ENCODE measurements at places on chromosomes 1 and 21. TPM values are rescaled to one million over a fixed set of nuclear protein-coding genes. Genes with fewer than 3 reads are reported as not detected.
A peak's percentile ranks its signal among the peaks of the same experiment; 100 is the strongest.

SPOCD1 gene
- total RNA-seq: not detected

DEPDC1 gene
- 28.7 TPM for total RNA-seq

DNA sequence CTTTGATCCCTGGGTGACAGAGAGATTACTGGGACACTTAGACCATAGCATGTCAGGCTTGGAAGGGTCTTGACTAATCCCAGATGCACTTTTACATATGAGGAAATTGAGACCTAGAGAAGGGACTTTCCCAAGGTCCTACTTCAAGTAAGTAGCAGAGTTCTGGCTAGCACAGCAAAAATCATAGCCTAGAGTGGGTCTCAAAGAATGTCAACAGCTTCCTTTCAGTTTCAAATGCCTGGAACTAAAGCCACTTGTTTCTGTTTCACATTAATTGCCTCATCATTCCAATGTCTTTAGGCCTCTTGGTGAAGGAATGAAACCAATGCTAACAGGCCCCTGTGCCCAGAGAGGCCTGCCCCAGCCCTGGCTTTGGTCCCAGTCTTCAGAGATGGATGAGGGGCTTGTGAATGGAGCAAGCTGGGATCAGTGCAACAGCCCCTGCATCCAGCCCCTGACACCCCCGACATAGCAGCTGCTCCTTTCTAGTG, 26.6 kb downstream of the ATF3 start:
- no peak for DNase-seq

- DNase-seq: no peak
Observed at GRCh38 chr1:112982853-112983536, 27.0 kb upstream of the SLC16A1 start.

DNA sequence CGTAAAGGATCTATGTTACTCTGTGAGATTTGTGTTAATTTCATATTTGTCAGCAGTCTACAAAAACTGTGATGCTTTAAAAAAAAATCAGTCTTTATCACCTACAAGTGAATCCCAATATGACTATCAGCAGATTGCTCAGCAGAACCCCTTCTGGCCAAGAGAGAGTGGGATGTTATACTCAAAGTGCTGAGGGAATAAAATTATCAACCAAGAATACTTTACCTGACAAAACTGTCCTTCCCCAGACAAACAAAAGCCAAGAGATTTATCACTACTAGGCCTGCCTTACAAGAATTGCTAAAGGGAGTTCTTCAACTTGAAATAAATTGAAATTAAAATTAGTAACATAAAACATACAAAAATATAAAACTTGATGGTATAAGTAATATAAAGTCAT, 105.2 kb downstream of the SLC35F3 start:
- DNase-seq: no peak

- DNase-seq: peak; percentile 42
Observed at GRCh38 chr1:155324717-155325602, 4.3 kb downstream of the RUSC1 start.

DNA sequence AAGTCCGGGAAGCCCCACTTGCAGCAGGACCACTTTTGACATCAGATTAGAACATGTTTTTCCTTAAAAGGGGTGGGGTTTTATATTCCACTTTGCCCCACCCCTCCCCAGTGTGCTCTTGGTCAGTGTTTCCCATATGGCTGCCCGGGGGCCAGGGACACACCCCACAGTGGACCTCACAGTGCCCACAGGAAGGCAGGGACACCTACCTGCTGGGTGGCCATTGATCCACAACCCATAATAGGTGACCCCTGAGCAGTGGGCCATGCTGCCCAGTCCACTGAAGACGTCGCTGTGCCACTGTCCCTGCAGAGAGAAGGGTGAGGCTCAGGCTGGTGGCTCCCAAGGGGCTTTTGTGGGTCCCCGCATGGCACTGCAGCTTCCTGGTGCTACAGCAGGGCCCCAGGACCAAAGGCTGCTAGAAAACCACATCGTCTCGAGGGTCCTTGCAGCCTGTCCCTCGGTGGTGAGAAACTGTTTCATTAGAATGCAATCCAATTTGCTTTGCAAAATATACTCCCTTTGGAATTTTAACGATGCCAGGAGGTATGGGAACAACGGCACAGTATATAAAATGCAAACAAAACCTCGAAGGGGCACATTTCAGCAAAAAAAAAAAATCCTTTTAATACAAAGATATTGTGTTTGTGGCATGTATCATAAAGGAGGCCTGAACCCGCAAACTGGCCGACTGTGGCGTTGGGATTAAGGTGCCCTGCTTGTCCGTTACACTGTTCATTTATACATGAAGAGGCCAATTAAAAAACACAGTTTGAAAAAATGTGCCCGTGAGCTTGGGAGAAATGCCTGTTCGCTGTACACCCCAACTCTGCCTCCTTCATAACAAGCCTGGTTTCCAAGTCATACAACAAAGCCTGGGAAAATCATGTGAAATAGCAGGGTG, 16.9 kb downstream of the MORN1 start:
- DNase-seq: no peak

- peak; percentile 90 for DNase-seq
Observed at GRCh38 chr1:116769561-116769977, 15.3 kb downstream of the CD2 start.

GRCh38 chr1:221759436-221759835, 17.5 kb upstream of the DUSP10 start:
- DNase-seq: no peak

GRCh38 chr1:166145499-166145898, 21.3 kb downstream of the FAM78B start:
- DNase-seq: no peak

GRCh38 chr1:46072975-46073374, 59.5 kb downstream of the PIK3R3 start:
- no peak for DNase-seq

DNA sequence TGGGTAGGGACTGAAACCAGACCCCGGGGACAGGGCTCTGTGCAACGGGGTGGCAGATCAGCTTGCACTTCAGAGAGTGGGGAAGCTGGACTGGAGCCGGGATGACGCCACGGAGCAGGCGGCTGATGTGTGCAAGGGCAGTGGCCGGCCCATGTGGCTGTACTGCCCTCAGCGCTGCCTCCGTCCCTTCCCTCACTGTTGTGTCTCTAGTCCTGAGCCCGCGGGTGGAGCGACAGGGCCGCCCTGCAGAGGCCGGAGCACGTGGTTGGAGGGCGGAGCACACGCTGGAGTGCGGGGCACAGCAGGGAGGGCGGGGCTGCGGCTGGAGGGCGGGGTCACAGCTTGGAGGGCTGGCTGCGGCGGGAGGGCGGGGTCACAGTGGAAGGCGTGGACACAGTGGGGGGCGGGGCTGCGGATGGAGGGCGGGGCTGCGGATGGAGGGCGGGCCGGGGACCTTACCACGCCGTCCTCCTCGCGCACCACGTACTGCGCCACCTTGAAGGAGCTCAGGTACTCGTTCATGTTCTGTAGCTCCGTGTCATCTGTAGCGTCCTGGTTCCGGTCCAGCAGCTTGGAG, 52.4 kb downstream of the CHD5 start:
- DNase-seq: peak; percentile 82

Measured in activated CD8-positive, alpha-beta T cell treated with anti-CD3 and anti-CD28 coated beads, Interleukin-2, amount 10 ng/mL, durations not matched to agents 7 days and 5 days (primary cell).